ENCODE measurements at places on chromosomes 4 and X.

DNA sequence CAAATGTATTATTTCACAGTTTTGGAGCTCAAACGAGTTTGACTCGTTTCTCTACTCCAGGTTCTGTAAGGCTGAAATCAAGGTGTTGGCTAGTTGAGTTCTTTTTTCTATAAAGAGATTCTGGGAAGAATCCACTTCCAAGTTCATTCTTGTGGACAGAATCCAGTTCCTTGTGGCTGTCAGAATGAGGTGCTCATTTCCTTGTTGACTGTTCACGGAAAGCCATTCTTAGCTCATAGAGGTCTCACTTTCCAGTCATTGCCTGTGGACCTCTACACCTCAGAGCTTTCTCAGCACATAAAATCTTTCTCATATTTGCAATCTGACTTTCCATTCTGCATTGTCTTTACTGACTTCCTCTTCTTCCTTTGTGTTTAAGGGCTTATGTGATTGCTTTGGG, 62.9 kb downstream of the SYTL5 start:
- DNase-seq, result no peak

DNA sequence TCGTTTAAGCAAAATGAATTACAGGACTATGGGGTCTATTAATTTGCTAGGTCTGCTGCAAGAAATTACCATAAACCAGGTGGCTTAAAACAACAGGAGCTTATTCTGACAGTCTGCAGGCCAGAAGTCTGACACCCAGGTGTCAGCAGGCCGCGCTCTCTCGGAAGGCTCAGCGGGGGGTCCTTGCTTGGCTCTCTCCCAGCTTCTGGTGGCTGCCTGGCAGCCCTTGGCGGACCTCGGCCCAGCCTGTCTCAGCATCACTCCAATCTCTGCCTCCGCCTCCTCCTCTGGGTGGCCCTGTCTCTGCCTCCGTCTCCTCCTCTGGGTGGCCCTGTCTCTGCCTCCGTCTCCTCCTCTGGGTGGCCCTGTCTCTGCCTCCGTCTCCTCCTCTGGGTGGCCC, 580.5 kb upstream of the FAT1 start:
- DNase-seq, result no peak

- no peak for DNase-seq
These were observed 7.1 kb upstream of the CENPU start for GRCh38 chr4:184740980-184741391.

DNA sequence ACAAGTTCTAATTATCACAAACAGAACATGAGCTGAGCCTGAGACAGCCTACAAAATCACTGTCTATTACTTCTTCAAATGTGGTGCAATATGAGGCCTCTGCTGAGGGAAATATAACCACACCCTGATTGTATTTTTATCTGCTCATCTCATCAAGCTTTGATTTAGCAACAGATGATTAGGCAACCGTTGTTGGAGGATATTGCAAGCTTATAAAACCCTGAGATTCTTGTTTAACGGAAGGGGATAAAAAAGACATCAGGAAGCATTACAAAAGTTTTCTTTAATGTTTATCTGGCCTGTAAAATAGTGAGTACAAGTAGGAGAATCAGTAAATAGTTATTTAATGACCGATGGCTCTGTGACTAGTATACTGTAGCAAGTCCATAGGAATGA, 108.5 kb downstream of the ZNF330 start:
- no peak for DNase-seq

- DNase-seq, result no peak
These were observed 2.1 kb upstream of the NSG1 start for GRCh38 chr4:4384837-4385236.

GRCh38 chr4:24515698-24516097, 68.7 kb downstream of the DHX15 start:
- DNase-seq, result no peak

Data from body of pancreas (tissue), 4 donors.